ENCODE measurements at places on chromosomes 12 and 14. TPM values are rescaled to one million over a fixed set of nuclear protein-coding genes. Genes with fewer than 3 reads are reported as not detected.

The FSCB gene
- total RNA-seq: 0.08 TPM

The KCNH5 gene
- 0.66 TPM for total RNA-seq

DNA sequence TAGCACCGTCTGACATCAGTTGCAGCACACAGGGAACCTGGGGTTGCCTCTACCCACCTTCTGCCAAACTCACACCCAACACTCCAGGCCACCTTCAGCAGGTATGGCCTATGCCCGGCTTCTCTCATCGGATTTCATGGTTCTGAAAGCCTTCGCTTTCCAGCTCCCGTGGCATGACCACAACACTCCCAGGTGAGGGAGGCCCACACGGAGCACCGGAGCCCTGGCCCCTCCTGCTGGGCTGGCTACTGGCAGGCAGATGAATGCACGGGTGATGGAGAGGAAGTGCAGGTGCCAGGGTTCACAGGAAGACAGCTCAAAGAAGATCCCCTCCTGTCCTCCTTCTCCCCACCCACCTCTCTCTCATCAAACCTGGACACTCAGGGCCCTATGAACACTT, 37.2 kb downstream of the CACNA2D4 start:
- no peaks in the 10 kb centered on the region for H3K36me3 ChIP-seq
- no peaks in the 10 kb centered on the region for H3K4me1 ChIP-seq
- no peak overlapping the region for H3K27ac ChIP-seq
- H3K4me3 ChIP-seq: no peak overlapping the region

DNA sequence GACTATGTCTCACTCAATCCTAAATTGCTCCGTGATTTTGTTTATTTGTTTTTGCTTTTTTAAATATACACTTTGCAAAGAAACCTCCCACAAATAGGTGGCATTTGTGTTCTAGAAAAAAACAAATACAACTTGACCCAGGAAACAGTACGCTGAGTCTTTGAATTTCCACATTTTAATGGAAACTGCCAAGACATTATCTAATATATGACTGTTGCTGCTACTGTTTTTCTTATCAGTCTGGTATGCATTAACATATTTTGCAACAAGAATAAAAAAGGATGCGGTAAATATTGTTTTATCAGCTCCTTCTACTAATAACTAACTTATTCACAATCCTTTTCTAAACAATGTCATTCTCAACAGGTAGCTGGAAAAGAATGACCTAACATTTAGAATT, 187.4 kb downstream of the LRIG3 start:
- no peaks in the 10 kb centered on the region for H3K36me3 ChIP-seq
- no peaks in the 10 kb centered on the region for H3K27me3 ChIP-seq
- H3K27ac ChIP-seq: no peak overlapping the region
- DNase-seq: no peak

GRCh38 chr12:65430571-65431306, 152.3 kb downstream of the MSRB3 start:
- H3K27ac ChIP-seq: no peak overlapping the region
- peaks cover 13% of the 10 kb centered on the region for H3K4me1 ChIP-seq
- no peak overlapping the region for H3K4me3 ChIP-seq
- H3K36me3 ChIP-seq: no peaks in the 10 kb centered on the region

DNA sequence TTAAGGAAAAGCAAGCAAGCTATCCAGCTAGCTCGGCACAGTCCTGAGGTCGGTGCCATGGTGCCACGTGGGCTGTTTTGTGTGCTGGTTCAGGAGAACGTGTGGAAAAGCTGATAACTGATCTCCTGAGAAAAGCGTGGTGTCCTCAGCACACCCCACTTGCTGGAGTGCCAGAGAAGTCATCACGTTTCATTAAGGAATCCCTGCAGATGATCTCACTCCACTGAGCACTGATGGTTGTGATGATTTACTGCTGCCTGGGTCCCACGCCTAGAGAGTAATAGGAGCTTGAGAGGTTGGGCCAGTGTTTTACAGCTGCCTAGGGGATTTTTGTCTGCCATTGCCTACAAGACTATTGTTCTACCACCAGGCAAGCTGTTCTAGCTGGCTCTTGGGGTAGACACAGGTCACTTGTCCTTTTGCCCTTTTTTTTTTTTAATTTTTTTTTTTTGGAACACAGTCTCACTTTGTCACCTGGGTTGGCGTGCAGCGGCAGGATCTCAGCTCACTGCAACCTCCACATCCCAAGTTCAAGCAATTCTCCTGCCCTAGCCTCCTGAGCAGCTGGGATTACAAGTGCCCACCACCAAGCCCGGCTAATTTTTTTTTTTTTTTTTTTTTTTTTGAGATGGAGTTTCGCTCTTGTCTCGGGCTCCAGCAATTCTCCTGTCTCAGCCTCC, 42.3 kb upstream of the EVL start:
- H3K4me3 ChIP-seq: no peak overlapping the region
- no peak for DNase-seq
- H3K27ac ChIP-seq: no peak overlapping the region
- H3K4me1 ChIP-seq: peaks cover 30% of the 10 kb centered on the region
- no peaks in the 10 kb centered on the region for H3K27me3 ChIP-seq

- H3K27ac ChIP-seq: no peak overlapping the region
- peaks cover 5% of the 10 kb centered on the region for H3K4me1 ChIP-seq
- no peak overlapping the region for H3K4me3 ChIP-seq
- H3K27me3 ChIP-seq: no peaks in the 10 kb centered on the region
- DNase-seq: no peak
Measured at GRCh38 chr14:34000396-34000795, 49.5 kb upstream of the EGLN3 start.

DNA sequence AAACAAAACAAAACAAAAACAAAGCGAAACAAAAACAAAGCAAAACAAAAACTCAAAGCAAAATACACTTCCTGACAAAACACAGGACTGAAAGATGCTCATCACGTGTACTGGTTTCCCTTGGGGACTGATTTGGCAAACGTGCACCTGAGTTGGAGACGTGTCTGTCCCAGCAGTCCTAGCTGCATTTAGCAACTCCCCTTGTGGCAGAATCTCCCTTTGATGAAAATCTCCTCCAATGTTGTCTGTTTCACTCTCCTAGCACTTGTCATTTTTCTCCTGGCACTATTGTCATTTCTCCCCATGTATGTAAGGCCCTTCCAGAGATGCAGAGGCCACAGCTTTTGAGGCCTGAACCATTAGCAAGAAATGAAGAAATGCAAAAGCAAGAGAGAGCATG, 6.8 kb upstream of the SLC24A4 start:
- no peak for DNase-seq
- no peak overlapping the region for H3K4me3 ChIP-seq
- no peaks in the 10 kb centered on the region for H3K4me1 ChIP-seq
- H3K27me3 ChIP-seq: peaks cover 15% of the 10 kb centered on the region
- H3K27ac ChIP-seq: no peak overlapping the region
- H3K36me3 ChIP-seq: no peaks in the 10 kb centered on the region

All from heart left ventricle (tissue), 16 donors.